ENCODE measurements at places on chromosomes 5 and 9. TPM values are rescaled to one million over a fixed set of nuclear protein-coding genes. Genes with fewer than 3 reads are reported as not detected.

GRCh38 chr9:116154334-116154975 is 864 bp downstream of the PAPPA start:
- no peak for DNase-seq

DNA sequence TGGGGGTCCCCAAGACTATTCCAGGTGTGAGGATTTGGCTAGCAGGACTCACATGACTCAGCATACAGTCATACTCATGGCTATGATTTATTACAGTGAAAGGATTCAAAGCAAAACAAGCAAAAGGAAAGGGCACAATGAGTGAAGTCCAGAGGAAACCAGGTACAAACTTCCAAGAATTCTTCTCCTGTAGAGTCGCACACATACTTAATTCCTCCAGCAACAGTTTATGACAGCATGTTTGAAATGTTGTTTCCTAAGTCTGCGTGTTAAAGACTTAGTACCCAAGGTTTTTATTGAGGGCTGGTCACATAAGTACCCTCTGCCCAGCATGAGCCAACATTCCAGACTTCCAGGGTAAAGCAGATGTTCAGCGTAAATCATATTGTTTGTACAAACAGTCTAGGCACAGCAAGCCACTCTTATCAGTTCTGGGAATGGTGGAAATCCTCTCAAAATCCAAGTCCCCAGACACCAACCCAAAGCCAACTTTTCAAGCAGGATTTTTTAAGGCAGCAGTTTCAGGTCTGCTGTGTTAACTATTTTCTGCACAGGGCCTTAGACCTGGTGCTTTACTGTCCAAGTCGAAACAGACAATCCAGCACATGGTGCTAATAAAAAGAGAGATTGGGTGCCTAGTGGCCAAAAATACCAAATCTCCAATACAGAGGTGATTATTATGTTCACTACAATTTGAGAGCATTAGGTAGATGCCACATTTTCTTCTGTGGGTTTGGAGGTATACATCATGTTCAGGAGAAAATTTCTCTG is 18.6 kb upstream of the RICTOR start:
- DNase-seq: no peak

Gene ABO
- total RNA-seq: 3.5 TPM

GRCh38 chr5:82720213-82721086 is 356.7 kb downstream of the TMEM167A start:
- no peak for DNase-seq

- no peak for DNase-seq
Observed at GRCh38 chr9:14654932-14655331, 38.3 kb downstream of the ZDHHC21 start.

DNA sequence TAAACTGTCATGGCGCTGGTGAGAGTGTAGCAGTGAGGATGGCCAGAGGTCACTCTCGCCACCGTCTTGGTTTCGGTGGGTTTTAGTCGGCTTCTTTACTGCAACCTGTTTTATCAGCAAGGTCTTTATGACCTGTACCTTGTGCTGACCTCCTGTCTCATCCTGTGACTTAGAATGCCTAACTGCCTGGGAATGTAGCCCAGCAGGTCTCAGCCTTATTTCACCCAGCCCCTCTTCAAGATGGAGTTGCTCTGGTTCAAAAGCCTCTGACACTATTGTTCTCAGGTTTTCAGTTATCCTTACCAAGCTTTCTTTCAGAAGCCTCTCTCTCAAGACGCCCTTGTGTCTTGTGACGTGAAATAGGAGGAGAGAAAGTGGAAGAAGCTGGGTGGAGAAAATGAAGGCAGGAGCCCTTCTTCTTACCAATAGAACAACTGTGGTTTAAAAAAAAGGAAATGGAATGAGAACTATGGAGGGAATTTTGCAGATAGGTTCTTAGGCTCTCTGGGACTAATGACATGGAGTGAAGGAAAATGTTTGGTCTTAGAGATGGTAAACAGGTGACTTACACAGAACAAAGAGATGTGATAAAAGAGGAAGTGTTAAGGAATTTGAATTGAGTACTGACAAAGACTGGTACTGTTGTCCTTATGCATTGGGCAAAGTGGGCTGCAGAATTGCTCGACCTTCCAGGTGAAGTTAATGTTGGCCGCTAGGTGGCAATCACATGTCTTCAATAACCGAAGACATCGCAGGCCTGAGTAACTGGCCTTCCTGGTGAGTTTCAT is 133.3 kb upstream of the RAI14 start:
- DNase-seq: peak; percentile 82

DNA sequence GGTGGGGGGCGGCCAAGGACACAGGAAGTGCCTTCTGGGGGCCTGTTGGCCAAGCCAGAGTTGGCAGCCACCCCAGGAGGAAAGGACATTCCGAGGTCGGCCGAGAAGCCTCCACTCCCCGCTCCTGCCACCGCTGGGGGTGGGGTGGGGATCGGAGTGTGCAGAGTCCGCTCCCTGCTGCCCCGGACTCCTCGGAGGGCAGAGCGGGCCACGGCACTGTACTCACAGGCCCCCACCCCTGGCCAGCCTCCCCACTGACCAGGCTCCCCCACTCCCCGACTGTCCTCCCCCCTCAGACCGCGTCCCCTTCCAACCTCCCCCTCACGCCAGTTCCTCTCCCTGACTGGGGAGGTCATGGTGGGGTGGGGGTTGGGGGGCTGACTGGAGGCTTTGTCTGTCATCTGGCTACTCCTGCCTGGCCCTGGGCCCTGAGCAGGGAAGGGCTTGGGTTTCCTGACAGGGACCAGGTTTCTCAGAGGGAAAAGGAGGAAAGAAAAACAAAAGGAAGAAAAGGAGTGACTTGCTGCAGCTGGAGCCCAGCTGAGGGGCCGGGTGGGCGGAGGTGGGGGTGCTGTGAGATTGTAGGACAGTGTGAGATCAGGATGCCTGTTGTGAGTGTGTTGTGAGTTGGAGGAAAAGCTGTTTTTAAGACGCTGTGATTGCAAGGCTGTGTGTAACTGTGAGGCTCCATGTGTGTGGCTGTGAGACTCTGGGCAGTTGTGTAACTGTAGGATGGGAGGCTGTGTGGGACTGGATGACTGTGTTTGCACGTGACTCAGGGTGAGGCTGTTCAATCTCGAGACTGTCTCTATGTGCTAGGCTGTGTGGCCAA is 29.7 kb downstream of the CNTFR start:
- DNase-seq: no peak

- DNase-seq: no peak
Observed at GRCh38 chr5:148956477-148957385, 106.1 kb downstream of the SH3TC2 start.

Gene UBE2QL1
- total RNA-seq: 2.5 TPM

- no peak for DNase-seq
Observed at GRCh38 chr9:132943651-132944293, 644 bp downstream of the TSC1 start.

Data from prostate gland (tissue), 2 donors.